Activated T-cell treated with anti-CD3 and anti-CD28 coated beads, Interleukin-2, amount 50 U/mL, for 4 hours (primary cell): ENCODE measurements at places on chromosomes 4 and X.

DNA sequence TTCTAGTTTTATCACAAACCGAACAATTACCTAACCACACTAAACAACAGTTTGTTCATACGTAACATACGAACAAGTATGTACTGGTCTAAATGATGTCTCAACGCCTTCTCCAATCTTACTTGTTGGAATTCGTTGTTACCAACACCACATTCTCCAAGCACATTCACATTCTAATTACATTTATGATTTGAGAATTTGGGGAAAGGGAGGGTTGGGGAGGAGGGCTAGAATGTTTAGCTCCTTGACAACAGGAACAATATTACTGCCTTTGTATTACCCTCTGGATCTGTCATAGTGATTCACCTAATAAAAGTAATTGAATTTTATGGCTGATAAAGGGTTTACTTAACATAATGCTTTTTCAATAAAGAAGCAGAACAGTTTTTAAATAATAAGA lies 24.4 kb downstream of the LCORL start:
- no peak for DNase-seq

GRCh38 chrX:39811376-39811775 lies 286.4 kb downstream of the BCOR start:
- DNase-seq = no peak

GRCh38 chrX:101452056-101452455 lies 33.2 kb upstream of the ARMCX4 start:
- no peak for DNase-seq

DNA sequence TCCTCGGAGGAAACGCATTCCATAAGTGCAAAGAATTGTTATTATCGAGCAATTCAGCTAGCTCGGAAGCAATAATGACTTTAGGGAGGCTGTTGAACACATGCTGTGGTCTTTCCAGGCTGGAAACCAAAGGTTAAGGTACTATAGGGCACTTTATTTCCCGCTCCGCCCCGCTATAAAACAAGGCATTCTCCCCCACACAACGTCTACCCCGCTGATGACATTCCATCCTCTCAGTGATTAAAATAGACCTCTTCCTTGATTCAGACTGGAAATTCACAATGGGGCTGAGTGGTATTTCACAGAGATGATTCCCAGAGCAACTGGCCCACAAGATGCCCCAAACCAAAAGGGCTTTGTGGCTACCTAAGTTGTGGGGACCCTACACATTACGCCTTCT lies 196.4 kb downstream of the STIM2 start:
- no peak for DNase-seq

DNA sequence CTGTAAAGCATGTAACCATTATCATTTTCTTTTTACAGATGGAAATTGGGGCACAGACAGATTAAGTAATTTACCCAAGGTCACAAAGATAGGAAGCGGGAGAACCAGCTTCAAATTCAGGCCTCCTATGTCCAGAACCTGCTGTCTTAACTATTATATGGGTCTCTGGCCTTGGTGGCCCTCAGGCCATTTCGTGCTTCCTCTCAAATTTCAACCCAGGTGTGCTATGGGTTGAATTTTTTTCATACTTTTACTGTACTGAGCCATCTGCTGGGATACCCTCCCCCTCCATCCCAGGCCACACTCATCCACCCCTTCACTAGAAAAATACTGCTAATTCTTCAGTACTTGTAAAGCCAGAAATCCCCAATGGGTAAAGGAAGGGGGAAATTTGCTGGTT lies 42.3 kb downstream of the KLF3 start:
- no peak for DNase-seq

DNA sequence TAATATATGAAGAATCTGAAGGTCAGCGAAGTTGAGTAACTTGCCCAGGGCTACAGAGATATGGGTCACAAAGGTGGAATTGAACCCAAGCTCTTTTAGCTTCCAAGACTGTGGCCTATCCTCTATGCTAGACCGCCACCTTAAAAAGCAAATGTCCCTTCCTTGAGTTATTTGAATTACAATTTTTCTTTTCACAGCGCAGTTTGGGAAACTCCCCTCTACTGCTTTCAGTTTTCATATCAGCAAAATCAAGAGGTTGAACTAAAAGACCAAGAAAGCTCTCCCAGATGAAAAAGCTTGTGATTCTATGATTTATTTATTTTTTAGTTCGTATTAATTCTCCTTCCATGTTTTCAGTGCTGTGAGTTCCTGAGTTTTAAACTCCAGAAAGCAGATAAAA lies 174.5 kb upstream of the C1QTNF7 start:
- no peak for DNase-seq

DNA sequence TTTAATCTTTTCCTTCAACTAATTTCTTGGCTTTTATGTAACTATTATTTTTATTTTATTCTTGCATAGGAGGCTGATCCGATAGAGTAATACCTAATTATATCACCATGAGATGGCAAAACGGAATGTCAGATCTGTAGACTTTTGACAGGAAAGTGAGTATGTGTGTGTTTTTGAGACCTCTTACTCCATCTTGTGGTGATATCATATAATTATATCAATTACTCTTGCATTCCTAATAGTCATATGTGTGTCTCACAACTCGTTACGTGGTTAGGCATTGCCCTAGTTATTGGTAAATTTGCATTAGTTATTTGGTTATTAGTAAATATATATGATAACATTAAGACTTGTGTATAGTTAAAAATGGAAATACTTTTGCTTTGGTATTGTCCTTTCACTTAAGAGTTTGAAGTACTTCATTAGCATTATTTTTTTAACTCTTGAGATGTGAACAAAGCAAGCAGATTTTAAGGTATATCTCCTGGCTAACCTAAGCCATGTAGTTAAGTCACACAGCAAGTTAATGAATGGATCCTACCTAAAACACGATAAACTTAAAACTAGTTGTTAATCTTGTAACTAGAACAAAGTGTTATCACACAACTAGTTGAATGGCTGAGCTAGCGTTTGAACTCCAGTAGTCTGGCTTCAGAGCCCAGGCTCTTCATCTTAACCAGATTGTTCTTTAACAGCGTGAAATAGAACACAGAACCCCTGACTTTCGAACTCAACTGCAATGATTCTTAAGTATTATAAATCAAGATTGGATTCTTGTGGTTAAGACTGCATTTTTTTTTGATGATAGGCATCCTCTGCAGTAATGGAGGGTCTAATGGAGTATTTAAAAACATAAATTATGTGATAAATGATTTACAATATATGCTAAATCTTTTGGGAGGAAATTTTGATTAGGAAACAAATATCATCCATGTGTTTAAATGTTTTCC lies 67.1 kb downstream of the PGRMC2 start:
- no peak for DNase-seq

GRCh38 chr4:42445038-42445437 lies 47.8 kb downstream of the SHISA3 start:
- DNase-seq = no peak

- no peak for DNase-seq
Observed at GRCh38 chr4:94758700-94759399, 1.1 kb downstream of the BMPR1B start.

- DNase-seq = no peak
Observed at GRCh38 chrX:17520016-17520615, 145.1 kb downstream of the NHS start.

DNA sequence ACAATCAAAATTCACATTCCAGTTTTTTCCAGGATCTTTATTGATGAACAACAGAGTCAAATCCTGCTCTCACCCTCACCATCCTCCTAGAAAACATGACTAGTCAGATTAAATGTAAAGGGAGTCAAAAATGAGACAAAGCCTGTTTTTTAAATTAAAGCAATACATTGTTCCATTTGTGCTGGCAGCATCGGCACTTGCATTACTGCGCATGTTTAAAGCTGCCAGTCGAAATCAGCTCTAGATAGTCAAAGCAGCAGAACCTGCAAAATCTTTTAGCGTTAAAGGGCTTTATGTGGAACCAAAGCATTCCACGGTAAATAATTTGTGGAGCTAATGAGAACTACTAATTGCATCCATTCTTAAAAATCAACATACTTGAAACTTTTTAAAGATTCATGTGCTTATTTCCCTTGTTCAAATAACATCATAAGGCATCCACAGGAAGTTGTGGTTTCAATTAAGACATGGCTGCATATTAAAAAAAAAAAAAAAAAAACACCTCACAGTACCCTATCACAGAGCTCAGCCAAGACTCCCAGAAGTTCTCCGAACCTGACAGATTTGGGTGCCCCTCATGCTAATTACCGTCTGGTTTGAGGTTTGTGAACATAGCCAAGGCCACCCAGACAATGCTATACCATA lies 82.2 kb downstream of the SH3KBP1 start:
- no peak for DNase-seq

DNA sequence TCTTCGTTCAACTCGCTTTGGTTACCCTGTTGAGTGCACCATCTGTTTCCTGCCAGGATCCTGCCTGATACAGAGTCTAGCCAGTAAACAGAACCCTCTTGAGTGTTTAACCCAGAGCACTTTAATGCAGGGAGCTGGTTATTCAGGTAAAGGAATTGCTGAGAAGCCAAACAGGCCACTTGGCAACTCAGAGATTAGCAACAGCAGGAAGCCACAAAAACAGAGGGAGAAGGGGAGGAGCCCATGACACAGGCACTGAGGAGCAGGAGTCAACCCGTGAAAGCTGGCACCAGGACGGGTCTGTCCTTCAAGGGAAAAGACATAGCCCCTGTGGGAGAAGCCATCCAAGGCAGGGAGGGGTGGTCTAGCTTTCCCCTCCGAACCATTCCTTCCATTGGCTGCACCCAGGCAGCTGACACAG lies 641.4 kb downstream of the ZNF674 start:
- no peak for DNase-seq

DNA sequence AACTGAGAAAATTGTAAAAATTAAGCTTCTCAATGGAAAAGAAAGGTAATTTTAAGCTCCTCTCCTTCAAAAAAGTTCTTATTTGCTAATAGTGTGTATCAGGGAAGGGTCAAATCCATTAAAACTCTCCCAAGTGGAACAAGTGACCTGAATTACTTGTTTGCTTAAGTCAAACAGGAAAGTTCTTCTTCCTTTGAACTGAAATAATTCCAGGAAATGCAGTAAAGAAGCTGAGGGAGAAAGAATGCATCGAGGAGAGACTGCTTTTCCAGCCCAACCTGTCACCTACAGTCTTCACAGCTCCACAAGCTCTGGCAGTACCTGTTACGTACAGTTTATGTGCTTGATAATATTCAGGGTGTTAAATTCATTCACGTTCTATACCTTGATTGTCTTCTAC lies 131.1 kb downstream of the KLHL8 start:
- DNase-seq = no peak

- DNase-seq = no peak
Observed at GRCh38 chrX:29487714-29488113, 727.6 kb upstream of the MAGEB2 start.

GRCh38 chr4:85744950-85745349 lies 270.0 kb downstream of the ARHGAP24 start:
- no peak for DNase-seq

GRCh38 chr4:1939664-1940509 lies 68.7 kb downstream of the NSD2 start:
- DNase-seq = no peak

DNA sequence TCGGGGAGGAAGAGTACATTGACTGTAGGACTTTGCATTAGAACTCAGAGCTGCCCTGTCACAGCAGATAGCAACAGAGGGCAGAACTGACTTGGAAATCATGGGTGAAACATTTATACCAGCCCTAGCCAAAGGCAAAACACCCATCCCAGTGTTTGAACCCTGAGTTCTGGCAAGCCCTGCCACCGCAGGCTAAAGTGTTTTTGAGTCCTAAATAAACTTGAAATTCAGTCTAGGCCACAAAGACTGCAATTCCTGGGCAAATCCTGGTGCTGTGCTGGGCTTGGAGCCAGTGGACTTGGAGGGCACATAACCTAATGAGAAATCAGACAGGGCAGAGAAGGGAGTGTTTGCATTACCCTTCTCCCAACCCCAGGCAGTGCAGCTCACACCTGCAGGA lies 1015.7 kb downstream of the FSTL5 start:
- no peak for DNase-seq

GRCh38 chr4:145945431-145946155 lies 7.0 kb upstream of the ZNF827 start:
- no peak for DNase-seq

DNA sequence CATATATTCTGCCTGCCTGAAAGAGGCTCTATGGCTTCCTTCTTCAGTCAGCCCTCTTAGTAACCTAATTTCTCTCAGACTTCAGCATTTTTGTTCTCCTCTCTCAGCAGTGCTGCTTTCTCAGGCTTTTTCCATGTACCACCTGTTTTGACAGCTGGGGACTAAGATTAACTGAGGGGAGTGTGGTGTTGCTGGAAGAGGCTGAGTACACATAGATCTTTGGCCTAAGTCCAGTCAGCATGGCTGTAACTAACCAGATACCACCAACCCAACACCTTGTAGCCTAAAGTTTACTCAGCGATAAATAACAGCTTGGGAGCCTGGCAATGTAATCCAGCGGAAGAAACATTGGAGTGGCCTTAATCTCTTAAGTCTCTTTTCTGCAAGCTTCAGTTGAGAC lies 85.5 kb downstream of the RTL3 start:
- no peak for DNase-seq

DNA sequence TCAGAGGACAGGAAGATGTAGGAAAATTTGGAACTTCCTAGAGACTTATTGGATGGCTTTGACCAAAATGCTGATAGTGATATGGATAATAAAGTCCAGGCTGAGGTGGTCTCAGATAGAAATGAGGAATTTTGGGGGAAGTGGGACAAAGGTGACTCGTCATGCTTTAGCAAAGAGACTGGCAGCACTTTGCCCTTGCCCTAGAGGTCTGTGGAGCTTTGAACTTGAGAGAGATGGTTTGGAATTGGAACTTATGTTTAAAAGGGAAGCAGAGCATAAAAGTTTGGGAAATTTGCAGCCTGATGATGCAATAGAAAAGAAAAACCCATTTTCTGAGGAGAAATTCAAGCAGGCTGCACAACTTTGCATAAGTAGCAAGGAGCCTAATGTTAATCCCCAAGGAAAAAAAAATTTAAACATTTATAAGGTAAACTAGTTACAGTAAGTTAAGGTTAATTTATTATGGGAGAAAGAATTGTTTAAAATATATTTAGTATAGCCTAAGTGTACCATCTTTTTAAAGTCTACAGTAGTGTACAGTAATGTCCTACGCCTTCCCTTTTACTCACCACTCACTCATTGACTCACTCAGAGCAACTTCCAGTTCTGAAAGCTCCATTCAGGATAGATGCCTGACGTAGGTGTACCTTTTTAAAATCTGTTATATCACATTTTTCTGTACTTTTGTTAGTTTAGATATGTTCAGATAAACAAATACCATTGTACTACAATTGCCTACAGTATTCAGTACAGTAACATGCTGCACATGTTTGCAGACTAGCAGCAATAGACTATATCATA lies 101.2 kb downstream of the FAM13A start:
- no peak for DNase-seq

DNA sequence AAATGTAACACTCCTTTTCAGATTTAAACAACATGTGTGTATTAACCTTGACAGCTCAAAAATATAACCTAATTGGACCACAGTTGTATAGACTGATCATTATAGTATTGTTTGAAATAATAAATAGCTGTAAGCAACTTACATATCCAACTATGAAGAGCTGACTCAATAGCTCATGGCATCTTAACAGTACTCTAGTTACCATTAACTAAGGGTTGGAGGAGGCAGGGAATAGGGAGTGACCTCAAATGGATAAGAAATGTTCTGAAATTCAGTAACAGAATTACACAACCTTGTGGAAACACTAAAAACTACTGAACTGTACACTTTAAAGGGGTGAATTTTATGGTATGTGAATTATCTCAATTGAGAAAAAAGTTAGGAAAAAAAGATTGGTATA lies 136.5 kb upstream of the CPEB2 start:
- no peak for DNase-seq
